ENCODE measurements at places on chromosomes 11 and 22.

DNA sequence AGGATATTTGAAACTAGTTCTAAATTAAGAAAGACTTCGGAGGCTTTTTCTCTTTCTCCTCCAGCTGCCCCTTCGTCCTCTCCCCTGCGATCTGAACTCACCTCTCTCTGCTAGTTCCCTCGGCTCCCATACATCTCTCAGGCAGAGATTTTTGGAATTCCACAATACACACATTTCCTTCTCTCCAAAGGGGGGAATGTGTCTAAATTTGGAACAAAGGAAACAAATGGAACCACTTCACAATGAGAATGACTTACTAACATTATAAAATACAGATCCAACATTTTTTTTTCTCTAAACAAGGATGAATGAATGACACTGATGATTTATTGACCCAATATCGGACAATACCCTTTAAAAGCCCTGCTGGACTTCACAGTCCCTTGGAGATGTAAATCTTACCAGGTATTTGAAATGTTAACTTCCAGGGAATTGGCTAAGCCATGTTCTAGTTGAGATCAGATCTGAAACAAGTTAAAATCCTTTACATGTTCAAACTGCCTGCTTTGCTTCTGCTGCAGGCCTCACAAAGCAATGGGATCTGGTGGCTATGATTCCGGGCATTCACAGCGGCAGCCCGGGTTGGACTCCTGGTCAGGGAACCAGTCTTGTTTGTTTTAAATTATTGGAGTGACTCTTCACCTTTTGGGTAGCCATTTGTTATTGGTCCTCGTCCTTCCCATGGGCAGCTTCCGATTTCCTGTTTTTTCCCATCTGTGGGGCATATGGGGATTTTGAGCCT is 20.5 kb upstream of the GSTP1 start:
- DNase-seq: no peak

- no peak for DNase-seq
Observed at GRCh38 chr11:43845816-43846215, 34.8 kb upstream of the ALKBH3 start.

GRCh38 chr11:80144897-80145594 is 704.2 kb upstream of the TENM4 start:
- DNase-seq: no peak

GRCh38 chr11:126698576-126698975 is 302.0 kb downstream of the KIRREL3 start:
- DNase-seq: no peak

GRCh38 chr11:99432677-99433076 is 411.9 kb downstream of the CNTN5 start:
- no peak for DNase-seq

DNA sequence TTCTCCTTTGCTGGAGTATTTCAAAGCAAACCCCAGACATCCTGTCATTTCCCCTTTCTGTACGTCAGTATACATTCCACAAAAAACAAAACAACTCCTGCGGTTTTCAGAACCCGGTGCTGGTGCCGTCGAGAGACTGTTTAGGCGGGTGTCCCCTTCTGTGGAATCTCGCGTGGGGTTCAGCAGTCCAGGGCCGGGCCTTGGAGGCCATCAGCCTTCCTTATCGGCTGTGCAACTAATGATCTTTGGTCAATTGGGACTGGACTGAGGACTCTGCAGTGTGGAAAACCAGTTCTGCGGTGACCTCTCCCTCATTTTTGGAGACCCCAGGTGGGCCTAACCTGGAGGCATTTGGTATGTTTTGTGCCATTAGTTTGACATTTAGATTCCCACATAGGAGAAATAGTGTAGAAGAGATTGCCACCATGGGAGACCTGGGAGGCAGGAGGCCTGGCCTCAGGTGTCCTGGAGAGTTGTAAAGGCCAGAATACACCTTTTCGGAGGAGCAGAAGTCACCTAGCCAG is 84.4 kb downstream of the TBC1D22A start:
- no peak for DNase-seq

DNA sequence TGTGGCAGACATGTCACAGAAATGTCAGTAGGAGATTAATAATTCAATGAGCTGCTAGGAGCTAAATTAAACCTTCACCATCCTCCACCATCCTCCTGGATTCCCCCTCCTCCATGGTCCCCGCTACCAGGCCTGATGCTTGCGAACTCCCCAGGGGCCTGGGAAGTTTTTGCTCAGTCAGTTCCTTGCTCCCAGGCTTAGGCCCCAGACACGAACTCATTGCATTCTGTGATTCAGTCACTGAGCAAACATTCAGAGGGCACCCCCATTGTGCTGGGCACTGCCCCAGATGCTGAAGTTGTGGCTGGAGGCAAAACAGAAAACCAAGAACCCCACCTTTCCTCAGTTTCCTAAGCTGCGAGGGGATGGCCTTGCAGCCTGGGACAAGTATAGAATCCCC is 14.3 kb downstream of the NPTXR start:
- DNase-seq: no peak

DNA sequence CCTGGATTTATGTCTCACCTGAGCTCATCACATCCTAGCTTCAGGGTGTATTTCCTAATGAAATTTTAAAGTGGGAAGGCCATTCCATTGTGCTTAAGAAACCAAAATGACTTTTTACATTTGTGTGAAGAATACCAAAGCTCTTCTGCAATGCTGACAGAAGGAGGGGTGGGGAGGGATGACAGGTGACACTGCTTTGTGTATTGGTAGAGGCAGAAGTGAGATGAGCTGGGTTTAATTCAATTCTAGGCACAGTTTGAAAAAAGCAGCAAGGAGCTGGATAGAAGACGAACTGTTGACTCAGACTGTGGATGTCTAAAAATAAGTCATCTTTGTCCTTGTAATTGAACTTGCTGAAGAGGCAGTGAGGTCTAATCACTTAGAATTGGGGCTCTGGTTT is 710.3 kb upstream of the KIRREL3 start:
- DNase-seq: no peak

- no peak for DNase-seq
Observed at GRCh38 chr11:72900013-72900412, 85.8 kb downstream of the ATG16L2 start.

DNA sequence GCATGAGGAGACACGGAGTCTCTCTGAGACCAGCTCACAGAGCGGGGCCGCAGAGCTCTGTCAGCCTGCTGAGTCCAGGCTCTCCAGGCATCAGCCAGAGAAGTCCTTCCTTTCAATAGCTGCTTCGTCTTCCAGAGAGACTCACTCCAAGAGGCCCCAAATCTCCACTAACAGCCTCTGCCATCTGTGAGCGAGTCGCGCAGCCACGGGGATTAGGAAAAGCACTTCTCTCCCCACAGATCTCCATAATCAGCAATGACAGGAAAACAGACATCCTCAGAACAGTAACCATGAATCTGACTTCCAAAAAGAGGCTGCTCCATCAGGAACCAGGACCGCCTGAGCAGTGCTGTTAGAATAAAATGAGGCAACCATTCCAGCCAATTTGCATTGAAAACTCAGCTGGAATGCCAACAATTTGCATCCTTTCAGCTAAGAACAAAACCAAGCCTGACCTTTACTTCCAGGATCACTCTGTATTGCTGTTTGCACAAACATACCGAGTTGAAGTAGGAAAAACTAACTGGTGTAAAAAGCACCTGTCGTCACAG is 65.4 kb downstream of the SMCO4 start:
- DNase-seq: no peak

- no peak for DNase-seq
Observed at GRCh38 chr22:50473088-50473487, 1.7 kb downstream of the SBF1 start.

DNA sequence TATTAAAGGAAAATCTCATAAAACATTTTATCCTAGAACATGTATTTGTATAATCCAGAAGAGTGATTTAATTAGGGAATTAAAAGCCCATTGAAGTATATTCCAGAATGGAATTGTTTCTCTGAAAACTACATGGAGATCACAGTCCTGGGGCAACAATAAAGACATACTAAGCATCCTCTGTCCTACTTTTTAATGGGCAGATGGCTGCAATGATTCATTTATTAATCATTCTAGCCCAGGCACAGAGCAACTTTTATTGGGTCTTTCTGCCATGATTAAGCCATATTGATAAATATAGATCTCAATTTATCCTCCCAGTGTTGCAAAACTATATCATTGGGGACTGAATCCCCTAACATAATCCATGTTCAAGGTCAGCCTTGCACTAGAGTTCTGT is 22.0 kb downstream of the FAM181B start:
- DNase-seq: no peak

DNA sequence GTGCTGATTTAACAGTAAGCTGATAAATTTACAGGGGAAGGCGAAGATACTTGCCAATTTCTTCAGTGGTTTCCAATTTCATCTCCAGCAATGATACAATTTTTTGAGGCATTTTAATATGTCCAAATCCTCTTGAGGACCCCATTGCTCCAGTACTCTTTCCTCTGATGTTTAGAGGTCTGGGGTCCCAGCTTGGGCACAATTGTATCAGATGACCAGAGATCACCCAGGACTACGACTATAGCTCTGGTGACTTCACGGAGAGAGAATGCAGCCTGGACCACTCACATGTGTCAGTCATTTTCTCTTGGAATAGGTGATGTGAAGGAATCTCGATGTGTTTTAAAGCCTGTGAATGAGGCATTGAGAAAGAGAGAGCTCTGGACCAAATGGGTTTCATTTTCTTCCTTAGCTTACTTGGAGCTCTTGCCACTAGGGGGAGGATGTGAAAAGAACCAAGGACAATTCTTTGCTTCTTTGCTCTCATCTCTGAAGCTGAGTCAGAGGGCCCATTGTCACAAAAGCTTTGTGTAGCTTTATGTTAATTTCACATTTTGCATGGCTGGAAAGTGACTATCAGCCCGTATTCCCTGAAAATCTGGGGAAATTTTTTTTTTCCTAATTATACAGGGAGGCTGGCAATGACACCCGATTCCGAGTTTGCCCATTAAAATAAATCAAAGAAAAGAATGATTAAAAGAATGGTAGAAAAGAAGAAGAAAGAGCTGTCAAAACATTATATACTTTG is 6.7 kb upstream of the CCDC90B start:
- DNase-seq: no peak

GRCh38 chr11:75925785-75926164 is 110.8 kb downstream of the UVRAG start:
- no peak for DNase-seq

DNA sequence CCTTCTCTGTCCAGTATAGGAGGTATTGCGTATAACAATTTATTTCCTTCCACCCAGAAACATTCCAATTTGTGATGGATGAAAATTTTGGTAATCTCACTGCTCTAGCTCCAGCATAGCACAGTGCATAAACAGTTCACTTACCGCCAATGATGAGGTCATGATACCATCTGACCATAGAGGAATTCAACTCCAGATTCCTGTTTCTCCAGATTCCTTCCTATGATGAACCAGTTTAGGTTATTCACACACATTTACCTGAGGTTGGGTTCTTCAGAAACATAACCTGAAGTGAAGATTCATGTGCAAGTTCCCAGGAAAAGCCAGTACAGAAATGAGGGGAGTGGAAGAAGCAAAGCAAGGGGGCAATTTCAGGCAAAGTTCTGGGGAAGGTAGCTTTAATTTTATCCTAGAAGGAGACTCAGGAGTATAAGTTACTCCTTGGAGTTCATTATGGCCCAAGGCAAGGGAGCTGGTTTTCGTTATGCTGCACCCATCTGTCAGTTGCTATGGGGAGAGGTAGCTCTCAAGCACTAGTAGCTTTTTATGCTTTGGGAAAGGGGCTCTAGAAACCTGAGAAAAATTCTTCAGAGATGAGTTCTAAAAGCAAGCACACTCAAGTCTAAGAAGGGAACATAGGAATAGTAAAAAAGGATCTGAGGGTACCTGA is 121.6 kb downstream of the CASP12 start:
- no peak for DNase-seq

- no peak for DNase-seq
Observed at GRCh38 chr11:131038597-131038996, 122.3 kb upstream of the SNX19 start.

- no peak for DNase-seq
Observed at GRCh38 chr22:31082606-31083376, 1.7 kb downstream of the SMTN start.

DNA sequence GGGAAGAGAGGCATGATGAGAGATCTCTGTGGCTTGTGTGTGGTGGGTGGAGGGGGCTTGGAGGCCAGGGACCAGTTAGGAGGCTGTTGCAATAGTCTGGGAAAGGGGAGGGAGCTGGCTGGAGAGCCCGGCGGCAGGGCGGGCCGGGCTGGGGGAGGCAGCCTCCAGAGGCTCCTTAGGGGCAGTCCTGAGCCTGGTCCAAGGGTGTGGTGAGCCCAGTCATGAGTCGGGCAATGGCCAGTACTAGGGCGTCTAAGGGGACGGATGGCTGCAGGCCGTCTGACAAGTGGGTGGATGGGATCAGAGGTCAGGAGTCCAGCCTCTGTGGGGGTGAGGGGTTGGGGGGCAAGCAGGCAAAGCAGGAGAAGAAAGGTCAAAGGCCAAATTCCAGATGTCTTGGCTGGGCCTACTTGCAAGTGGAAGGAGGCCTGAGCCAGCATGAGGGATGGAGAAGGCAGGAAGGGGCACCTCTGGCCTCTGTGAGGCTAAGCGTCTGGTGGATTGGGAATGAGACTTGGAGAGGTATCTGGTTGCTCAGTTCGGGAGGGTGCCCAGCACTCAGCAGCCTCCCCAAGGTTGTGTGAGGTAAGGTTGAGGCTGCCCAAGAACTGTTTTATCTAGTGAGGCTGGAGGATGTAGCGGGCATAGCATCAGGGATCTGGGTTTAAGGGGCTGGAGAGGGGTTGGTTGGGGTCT is 6.0 kb upstream of the CD248 start:
- DNase-seq: no peak

DNA sequence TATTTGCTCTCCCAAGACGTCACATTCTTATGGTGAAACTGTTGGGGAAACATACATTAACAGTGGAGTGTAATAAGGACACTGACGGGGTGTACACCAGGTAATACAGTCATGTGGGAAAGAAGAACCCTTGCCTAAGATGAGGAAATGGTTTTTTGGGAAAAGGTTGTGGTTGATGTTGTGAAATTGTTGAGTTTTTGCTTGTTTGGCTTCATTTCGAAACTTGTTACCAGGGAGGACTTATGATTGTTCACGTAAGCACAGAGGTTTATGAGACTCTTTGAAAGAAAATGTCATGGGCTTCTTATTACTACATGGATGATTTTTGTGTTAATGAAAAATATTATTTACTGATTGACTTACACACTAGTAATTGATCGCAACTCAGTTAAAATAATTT is 16.8 kb downstream of the ANO3 start:
- DNase-seq: no peak

DNA sequence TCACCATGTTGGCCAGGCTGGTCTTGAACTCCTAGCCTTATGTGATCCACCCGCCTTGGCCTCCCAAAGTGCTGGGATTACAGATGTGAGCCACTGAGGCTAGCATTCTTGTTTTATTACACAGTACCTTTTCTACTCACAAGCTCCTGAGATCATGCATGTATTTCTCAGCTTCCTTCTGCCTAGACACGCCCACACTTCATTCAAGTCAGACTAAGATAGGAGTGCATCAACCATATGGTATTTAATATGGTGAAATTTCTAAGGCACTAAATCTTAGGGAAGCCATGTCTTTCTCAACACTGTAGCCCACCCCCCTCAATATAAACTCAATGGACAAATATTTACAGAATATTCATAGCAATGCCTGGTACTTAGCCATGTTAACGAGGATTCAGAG is 62.1 kb downstream of the SLC25A17 start:
- DNase-seq: no peak
